ENCODE measurements at places on chromosomes 11 and 22. TPM values are rescaled to one million over a fixed set of nuclear protein-coding genes. Genes with fewer than 3 reads are reported as not detected.

GRCh38 chr11:6602096-6602940 is 1.1 kb downstream of the RRP8 start:
- DNase-seq: peak; percentile 44

GRCh38 chr11:965206-965775 is 39.6 kb downstream of the AP2A2 start:
- no peak for DNase-seq

DNA sequence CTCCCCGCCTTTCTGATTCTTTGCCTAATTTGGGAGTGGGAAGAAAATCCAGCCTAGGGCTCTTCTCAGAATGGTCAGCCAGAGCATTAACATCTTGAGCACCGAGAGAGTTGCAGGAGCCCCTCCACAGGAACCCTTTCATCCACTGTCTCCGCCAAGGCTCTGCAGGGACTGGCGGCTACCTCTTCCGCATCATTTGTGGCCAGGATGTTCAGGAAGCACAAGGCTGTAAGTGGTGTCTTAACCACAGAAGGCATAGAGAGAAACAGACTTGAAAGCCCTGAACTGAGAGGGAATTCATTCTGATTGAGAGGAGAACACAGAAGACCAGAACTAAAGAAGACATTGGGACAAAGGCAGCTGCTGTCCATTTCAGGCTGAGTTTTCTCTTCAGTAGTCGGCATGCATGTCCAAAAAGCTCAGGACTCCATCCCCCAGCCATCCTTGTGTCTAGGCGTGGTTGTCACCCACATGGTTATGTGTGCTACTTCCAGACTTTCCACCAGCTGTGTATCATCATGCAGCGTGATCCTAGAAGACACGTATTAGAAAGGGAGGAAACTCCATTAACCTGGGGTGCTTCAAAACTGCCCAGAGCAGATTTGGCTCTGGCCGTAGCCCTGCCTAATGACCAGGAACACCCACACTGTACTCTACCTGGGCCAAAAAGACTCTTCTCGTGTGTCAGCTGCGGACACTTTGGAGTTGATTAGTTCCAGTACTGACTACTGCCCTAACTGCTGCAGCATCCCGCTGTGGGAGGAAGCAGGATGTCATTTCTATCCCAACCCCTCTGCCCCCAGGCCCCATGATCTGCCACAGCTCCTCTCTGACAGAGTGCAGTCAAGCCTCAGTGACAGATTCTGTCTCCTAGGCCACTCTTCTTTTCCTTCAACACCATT is 725.1 kb downstream of the NTM start:
- peak; percentile 6 for DNase-seq

DNA sequence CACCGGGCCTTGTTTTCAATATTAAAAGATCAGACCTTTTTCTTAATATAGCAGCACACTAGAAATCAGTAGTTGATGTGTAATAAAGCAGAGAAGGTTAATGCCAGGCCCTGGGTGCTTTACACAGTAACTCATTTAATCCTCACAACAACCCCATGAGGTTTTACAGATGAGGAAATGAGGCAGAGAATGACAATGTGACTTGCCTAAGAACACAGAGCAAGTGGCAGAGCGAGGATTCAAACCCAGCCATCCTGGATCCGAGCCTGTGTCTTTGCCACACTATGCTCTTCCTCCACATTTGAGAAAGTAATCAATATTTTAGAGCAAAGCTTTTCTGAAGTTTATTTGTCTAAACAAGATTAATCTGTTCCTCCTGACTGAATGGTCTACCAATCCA is 7.2 kb downstream of the JAML start:
- no peak for DNase-seq

DNA sequence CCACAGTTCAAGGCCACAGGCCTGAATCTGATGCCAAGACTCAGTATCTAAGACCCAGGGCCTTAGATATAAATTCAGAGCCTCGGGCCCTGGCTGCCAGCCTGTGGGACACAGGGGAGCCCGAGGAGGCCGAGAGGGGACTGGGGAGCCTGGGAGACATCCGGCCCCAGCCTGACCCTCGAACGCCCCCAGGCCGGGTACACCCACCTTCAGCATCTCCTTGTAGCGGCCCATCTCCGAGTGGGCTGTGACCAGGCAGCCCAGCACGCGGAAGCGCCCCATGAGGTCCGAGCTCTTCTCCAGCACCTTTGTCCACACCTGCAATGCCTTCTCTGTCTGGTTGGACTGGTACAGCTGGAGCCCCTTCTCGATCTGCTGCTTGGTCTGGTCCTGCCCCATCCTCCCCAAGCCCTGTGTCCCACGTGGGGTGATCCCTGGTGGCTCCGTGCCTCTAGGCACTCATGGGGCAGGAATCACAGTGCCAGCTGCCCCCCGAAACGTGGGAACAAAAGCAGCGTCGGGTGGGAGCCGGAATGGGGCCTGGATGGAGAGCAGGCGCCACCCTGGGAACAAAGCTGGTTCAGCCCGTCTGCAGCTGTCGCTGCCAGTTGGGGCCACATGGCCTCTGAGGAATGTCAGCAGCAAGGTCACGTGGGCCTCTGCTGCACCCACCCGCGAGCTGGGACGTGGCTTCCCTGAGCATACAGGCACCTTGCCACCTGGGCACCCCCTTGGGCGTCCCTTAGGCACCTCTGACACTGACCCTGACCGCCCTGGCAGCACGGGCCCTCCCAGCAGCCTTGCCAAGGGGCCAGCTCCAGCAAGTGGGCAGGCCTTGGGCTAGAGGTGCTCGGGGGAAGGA is at the start of gene RAPSN:
Gene RAPSN (minus strand): TSS at position 571 of the 862 bp plus-strand sequence. CDS start 172 bp downstream, at position 399.
- no peak for DNase-seq

GRCh38 chr22:37182101-37182948 is 5.7 kb downstream of the C1QTNF6 start:
- DNase-seq: no peak

GRCh38 chr11:105324156-105324555 is 184.6 kb upstream of the CARD18 start:
- DNase-seq: no peak

GRCh38 chr11:32418836-32419235 is 16.5 kb downstream of the WT1 start:
- no peak for DNase-seq

- DNase-seq: no peak
These were observed 46.0 kb upstream of the WNT7B start for GRCh38 chr22:46022881-46023512.

GRCh38 chr11:63508009-63508408 is 2.1 kb downstream of the LGALS12 start:
- DNase-seq: peak; percentile 14

DNA sequence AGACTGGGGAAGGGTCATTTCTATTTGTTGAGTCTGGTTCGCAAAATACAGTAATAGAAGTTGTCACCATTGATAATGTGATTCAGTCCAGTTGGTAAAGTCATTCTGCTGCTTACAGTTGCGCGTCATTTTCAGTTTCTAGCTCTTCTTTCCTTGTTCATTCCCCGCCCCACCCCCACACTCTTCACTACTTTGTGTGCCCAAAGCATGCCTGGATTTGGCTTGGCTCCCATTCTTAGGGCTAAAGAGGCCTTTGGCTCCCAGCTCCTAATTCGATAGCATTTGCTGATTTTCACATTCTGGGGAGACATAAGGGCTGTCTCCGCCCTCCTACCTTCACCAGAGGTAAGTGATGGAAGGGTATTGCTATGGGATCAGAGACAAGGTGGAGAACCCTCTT is 43.0 kb downstream of the CECR2 start:
- no peak for DNase-seq

The BATF2 gene
- 0.57 TPM for polyA plus RNA-seq

GRCh38 chr11:73789279-73789670 is 1.6 kb downstream of the MRPL48 start:
- peak; percentile 10 for DNase-seq

DNA sequence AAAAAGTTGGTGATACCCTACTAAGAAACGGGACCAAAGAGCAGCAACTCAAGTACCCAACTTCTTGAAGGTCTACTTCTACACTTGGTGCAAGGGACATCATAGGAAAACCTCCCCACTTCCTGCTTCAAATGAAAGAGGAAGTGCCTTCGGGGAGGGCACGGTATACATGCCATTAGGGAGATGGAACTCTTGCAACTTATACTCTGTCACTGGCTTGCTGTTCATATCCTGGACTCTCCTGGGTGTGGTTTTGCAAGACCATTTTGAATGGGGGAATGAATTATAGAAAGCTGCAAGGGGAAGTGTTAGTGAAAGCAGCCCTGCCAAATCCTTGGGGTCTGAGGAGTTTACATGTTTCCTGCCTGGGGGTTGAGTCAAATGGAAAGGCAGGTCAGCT is 41.9 kb downstream of the CSNK2A3 start:
- DNase-seq: no peak

The DLG2 gene
- polyA plus RNA-seq: 1.2 TPM

DNA sequence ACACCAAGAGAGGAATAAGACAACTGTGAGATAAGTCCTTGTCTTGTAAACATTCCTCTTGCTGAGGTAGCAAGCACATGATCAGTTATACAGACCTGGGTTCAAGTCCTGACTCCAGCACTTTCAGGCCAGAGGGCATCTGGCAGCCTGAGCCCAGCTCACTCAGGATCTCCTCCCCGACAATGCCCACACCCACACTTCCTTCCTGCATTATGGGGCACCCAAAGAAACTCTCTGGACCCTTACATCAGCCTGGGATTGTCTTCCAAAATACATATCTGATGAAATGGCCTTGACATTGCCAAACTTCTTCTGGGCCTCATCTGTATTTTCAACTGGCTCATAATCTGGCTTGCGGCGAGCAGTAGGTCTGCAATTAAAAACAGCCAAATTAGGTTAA is 48.6 kb downstream of the ARFGAP3 start:
- no peak for DNase-seq
